ENCODE measurements at places on chromosomes 6 and 20. TPM values are rescaled to one million over a fixed set of nuclear protein-coding genes. Genes with fewer than 3 reads are reported as not detected.
A peak's percentile ranks its signal among the peaks of the same experiment; 100 is the strongest.

The POPDC3 gene
- 129 TPM for total RNA-seq

The MUC21 gene
- not detected for total RNA-seq

The TFAP2A gene
- 0.59 TPM for total RNA-seq

DNA sequence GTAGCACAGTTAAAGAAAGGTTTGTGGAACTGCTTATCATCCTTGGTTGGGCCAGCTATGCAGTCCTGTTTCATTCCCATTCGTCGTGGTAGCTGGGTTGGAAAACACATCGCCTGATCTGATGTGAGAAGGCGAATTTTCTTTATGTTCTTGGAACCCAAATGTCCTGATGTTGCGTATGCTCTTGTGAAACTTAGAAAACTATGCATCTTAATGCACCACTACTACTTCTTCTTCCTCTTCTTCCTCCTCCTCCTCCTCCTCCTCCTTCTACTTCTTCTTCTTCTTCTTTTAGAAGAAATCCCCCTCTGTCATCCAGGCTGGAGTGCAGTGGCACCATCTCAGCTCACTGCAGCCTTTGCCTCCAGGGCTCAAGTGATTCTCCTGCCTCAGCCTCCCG, 381.6 kb downstream of the UTRN start:
- DNase-seq: no peak

DNA sequence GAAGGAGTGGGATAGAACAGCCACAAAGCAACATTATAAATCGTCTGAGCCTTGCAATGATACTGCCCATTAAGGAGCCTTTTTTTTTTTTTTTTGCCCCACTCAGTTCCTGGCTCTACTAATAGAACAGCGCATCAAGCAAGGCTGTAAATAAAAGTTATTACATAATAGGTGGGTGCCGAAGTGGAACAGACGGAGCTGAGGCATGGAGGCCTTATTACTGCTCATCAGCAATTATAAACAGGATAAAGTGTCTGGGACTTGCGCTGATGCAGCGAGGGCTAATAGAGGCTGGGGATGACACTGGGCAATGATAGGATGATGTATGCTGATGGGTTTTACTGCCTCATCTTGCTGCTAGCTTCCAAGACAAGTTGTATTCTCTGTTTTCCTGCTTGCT, 272.1 kb downstream of the ZFAND3 start:
- peak; percentile 5 for DNase-seq

DNA sequence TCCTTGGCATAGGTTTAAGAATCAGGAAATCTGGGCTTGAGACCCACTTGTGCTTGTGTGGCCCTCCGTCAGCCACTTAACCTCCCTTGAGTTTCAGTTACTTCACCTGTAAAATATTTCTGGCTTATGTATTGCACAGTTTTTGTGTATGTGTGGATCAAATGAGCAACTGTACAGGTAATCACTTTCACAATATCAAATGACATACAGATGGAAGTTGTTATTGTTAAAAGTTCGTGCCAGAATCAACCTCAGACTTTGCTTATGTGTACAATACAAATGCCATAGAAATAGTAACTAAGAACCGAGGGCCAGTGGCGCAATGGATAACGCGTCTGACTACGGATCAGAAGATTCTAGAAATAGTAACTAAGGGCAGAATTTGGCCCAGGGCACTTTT, 65.6 kb upstream of the KIF13A start:
- DNase-seq: no peak

DNA sequence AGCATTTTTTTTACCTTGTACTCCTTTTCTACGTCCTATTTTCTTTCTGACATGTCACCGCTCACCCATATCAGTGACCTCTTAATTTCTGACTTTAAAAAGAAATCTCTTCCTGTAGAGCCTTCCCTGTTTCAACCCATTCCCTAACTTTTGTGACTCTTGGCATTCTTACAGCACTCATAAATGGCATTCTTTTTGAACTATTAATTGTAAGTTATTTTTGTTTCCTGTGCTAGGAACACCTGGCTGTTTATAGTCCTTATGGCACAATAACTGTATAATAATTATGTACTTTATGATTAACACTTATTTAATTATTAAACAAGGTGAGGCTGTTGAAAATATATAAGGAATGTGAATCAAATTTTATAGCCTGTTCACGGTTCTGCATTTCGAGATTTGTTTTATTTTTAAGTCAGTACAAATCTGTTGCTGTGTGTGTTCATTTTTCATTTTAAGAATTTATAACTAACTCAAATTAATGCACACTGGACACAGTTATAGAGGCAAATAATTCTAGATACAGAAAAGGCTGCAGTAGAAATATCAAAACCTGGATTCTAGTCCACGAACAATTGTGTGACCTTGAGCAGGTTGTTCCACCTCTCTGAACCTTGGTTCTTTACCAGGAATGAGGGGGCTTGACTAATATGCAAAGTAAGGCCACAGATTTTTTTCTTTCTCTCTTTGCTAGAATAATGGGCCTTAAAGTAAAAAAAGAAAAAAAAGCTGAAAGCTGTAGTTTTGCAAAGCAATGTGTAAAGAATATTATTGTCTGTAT, 1.5 kb downstream of the KIZ start:
- no peak for DNase-seq

- no peak for DNase-seq
Measured at GRCh38 chr20:914727-915498, 1.2 kb downstream of the ANGPT4 start.

- peak; percentile 68 for DNase-seq
Measured at GRCh38 chr6:16683641-16684194, 77.5 kb downstream of the ATXN1 start.

GRCh38 chr6:35724471-35724870, 12.4 kb upstream of the ARMC12 start:
- DNase-seq: no peak

GRCh38 chr6:63471654-63472053, 100.6 kb upstream of the LOC128125822 start:
- DNase-seq: no peak

DNA sequence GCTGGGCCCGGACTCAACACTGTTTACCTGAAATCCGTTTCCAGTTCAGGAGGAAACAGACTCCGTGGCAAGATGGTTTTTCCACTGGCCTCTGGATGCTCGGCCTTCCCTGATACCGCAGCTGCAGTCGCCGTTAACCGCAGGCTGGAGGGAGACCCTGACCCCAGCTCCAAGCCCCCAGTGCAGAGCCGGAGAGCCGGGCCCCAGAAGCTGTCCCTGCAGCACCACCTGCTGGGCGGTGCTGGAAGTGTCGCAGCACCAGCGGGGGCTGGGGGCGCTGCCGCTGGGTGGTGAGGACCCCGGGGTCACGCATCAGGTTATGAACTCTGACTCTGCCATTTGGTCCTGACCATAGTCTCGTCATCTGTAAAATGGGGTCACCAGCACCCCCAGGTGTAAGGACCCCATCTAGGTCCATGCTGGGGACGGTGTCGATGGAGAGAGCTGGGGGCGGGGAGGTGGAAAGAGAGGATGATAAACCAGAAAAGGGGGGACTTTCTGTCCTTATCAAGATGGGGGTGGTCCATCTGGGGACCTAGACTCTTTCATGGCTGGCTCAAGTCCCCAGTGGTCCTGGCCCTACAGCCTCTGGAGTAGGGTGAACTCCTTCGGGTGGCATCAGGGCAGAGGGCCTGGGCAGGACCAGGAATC, 20.8 kb upstream of the CHRNA4 start:
- DNase-seq: peak; percentile 11

DNA sequence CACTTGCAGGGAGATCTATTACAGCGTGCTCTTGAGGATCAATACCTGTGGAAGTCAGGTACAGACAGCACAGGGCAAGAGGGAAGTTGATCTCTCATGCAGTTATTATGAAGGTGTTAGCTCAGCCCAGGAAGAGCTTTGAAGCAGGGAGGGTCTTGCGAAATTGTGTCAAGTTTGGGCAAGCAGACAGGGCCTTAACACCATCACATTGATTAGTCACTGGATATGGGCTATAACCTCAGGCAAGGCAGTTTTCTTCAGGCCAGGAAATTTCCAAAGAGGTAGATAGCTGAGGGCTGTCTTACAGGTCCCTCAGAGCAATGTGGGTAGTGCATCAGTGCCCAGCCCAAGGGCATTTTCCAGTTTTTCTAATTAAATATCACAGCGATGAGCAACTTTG, 643.8 kb downstream of the DHX35 start:
- no peak for DNase-seq

DNA sequence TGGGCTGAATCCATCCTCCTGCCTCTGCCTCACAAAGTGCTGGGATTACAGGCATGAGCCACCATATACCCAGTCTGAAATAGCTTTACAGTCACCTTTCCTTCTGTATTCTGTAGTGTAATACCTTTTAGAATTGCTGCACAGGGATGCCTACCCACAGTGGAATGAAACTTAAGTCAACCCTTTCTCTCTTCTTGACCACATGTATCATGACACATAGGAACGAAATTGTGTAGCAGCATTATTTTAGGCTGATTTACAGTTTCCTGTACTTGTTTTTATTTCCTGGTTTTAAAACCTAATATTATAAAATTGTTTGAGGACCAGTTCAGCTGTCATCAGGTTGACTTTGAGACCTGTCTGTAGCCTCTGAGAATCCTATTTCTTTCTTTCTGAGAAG, 297.8 kb downstream of the ZFAND3 start:
- peak; percentile 9 for DNase-seq

DNA sequence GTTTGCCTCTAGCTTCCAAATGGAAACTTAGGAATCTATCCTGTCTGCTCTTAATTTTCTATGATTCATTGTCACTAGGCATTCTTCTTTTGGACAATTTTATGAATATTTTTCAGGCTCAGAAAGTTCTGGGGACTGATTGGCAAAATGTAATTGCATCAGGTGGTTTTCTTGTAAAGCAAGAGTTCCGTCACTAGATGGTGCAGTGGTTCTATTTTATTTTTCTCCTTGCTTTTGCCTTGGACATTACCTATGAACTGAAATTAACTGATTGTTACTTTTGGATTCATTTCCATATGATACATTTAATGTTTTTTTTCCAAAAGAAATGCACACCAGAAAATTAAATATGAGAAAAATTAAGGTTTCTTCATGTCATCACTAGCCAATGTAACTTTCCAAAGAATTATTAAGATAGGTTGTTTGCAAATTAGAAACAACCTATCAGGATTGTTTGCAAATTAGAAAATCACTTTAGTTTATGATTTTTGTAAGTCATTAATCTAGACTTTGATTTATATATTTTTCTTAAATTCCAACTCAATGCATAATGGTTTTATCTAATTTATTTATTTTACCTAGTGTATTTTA, 48.0 kb downstream of the TMEM170B start:
- peak; percentile 74 for DNase-seq
